ENCODE measurements at places on chromosomes 2 and 18. TPM values are rescaled to one million over a fixed set of nuclear protein-coding genes. Genes with fewer than 3 reads are reported as not detected.

TUBA3E gene
- not detected for total RNA-seq

CPLX4 gene
- total RNA-seq: not detected

SERPINB4 gene
- total RNA-seq: 63.5 TPM

CHRNG gene
- not detected for total RNA-seq

TCF23 gene
- total RNA-seq: not detected

DAPL1 gene
- not detected for total RNA-seq

CDH20 gene
- total RNA-seq: not detected

ANKRD53 gene
- not detected for total RNA-seq

POLR1A gene
- total RNA-seq: 40.0 TPM

LAMA3 gene
- 859 TPM for total RNA-seq

CPO gene
- total RNA-seq: not detected

ARHGAP15 gene
- not detected for total RNA-seq

TANC1 gene
- total RNA-seq: 34.5 TPM

All from nasal cavity respiratory epithelium epithelial cell of viscerocranial mucosa (primary cell).